CD4-positive, alpha-beta T cell (primary cell): ENCODE measurements at places on chromosomes 12 and 14.
A peak's percentile ranks its signal among the peaks of the same experiment; 100 is the strongest.

DNA sequence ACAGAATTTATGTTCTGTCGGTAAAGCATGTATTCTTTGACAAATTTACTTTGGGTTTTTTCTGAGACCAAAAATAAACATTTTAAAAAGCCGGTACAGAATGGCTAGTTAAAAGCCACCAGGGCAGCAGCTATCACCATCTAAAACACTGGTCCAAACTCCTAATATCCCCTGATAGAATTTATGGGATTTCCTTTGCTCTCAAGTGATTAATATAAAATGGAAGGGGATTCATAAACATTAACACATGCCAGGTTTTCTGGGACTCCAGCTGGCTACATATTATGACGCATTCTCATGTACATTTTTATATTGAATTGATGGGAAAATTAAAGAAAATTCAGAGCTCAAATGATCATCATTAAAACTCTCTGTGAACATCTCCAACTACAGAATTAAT, 640.8 kb downstream of the C12orf50 start:
- DNase-seq: no peak

DNA sequence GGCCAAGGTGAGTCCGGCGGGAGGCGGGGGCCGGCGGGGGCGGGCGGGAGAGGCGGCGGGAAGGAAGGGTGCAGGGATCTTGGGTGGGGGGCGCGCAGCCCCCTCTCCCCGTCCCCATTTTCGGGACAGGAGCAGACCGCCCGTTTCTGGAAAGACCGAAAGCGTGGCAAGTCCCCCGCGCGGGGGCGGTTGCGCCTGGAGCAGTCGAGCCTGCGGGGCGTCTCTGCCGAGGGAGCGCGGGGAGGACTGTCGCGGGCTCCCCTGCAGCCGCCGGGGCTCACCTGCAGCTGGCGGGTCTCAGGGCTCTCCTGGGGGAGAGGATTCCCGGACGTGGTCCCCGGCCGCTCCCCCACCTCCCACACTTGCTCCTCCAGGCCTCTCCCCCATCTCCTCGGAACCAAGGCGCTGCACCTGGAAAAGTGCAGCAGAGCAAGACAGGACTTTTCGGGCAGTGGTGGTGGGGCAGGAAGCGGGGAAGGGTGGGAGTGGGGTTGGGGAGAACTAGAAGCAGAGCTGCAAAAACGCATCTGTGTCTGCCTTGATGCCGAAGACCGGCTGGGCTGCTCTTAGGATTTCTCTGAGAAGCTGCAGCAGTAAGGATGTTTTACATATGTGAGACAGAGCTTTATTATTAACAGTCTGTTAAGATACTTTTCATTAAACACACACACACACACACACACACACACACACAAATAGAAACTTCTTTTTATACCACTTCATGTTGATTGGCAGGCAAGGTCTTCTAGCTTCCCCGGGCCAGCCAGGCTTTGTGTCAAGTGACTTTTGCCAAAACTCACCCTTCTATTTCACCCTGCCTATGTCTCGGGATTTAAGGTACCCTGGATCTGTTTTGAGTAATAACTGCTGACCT, 677 bp downstream of the C12orf75 start:
- DNase-seq: peak; percentile 37

- DNase-seq: no peak
These were observed 2.9 kb downstream of the SPX start for GRCh38 chr12:21528953-21529352.

- no peak for DNase-seq
These were observed 311.7 kb upstream of the CCDC196 start for GRCh38 chr14:66174453-66174891.

GRCh38 chr14:92624764-92625163, 111.2 kb downstream of the RIN3 start:
- DNase-seq: no peak

DNA sequence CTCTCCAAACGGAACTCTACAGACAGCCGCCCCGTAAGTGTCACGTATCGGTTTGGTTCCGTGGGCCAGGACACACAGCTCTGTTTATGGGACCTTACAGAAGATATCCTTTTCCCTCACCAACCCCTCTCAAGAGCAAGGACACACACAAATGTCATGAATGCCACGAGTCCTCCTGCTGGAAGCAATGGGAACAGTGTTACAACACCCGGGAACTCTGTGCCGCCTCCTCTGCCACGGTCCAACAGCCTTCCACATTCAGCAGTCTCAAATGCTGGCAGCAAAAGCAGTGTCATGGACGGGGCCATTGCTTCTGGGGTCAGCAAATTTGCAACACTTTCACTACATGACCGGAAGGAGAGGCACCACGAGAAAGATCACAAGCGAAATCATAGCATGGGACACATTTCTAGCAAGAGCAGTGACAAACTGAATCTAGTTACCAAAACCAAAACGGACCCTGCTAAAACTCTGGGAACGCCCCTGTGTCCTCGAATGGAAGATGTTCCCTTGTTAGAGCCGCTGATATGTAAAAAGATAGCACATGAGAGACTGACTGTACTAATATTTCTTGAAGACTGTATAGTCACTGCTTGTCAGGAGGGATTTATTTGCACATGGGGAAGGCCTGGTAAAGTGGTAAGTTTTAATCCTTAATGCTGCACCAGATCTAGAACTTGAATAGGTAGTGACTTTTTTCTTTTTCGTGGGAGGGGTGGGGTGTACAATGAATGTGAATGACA, 69.7 kb downstream of the WDR20 start:
- DNase-seq: no peak

DNA sequence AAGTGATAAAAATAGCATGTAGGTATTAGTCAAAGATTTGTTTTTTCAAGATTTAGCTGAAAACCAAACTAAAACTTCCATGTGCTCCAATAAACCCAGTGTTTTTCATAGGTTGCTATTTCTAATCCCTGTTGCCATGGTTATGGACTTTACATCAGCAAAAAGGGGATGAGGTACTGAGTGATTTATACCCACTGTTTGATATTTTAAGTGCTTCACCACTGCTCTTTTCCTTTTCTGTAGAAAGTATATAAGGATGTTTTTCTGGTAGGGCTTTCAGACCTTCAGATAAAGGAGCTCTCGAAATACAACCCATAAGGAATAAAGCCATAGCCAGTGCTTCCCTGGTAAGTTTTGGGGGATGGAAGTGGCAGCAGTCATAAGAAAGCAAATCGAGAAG, at the start of gene OTOGL:
TSS of gene OTOGL (plus strand) at position 279 of the 400 bp plus-strand sequence. CDS start 109,895 bp downstream, outside the sequence.
- DNase-seq: no peak

GRCh38 chr14:54881235-54881760, 21.3 kb downstream of the GCH1 start:
- no peak for DNase-seq

DNA sequence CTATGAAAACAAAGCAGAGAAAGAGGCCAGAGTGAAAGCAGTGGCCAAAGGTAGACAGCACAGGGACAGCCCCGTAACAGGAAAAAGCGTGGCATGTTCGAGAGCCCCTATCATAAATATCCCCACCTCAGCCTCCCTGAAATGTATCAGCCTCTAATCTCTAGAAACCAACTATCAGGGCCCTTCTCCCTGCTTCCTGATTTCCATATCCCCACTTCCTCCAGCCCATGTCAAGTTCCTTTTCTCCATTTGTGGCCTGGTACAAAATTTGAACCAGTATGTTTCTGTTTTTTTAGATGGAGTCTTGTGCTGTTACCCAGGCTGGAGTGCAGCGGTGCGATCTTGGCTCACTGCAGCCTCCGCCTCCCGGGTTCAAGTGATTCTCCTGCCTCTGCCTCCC, 16.9 kb downstream of the DEPDC4 start:
- DNase-seq: no peak

GRCh38 chr12:49728446-49728845, 12.9 kb upstream of the TMBIM6 start:
- no peak for DNase-seq

DNA sequence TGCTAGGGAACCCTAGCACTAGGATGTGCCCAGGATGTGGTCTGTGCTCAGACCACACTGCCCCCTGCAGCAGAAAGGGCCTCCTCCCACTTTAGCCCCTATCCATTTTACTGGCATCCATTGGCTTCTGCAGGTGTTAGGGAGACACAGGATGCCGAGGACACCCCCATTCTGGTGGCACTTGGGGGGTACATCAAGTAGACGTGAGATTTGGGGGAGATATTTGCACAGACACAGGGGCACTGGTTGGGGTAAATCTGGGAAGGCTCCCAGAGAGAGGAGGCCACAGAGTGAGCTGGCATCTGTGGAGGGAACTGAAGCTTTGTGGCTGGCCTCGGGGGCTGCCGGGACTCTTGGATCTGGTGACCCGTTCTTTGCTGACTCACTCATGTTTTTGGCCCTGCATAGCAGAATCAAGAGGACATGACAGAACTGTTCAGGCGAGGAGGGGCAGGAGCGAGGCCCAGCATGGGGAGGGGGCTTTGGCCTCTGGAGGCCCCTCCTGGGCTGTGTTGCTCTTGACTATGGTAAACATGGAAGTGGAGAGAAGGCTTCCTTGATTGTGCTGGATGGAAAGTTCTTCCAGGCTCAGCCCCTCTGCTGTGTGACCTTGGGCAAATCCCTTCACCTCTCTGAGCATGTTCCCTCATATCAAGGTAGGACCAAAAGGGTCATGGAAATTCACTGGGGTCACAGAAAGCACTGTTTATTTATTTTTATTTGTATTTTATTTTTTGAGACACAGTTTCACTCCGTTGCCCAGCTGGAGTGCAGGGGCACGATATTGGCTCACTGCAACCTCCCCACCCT, 1.8 kb downstream of the PLBD2 start:
- DNase-seq: no peak

GRCh38 chr14:105860615-105861580, 334.5 kb downstream of the TMEM121 start:
- DNase-seq: no peak

- no peak for DNase-seq
These were observed 37.7 kb upstream of the TXNRD1 start for GRCh38 chr12:104177663-104178501.

- DNase-seq: no peak
These were observed 9.4 kb upstream of the RPS6KL1 start for GRCh38 chr14:74932401-74932901.

GRCh38 chr14:22519877-22520685, 68.9 kb downstream of the DAD1 start:
- DNase-seq: no peak

DNA sequence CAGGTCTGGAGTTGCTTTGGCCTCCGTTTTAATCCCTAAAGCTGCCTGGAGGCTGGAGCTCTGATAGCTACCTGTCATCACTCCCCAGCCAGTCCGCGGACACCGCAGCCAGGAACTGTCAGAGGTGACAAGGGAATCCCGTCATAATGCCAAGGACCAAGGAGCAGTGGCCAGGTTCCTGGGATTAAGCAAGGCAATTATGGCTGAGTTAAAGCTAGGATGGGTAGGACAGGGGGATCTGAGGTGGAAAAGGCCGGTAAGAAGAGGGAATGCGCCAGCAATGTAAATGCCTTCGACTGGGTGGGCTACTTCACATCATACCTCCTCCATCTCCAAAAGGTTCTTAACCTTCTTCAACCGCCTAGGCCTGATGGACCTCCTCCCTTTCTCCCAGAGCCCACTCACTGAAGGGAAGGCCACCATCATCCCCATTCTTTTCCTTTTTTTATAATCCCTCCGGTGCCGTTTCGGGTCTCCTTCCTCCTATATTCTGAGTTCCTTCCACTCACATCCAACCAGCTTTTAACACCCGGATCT, 1.9 kb downstream of the PPP1R3E start:
- DNase-seq: no peak

DNA sequence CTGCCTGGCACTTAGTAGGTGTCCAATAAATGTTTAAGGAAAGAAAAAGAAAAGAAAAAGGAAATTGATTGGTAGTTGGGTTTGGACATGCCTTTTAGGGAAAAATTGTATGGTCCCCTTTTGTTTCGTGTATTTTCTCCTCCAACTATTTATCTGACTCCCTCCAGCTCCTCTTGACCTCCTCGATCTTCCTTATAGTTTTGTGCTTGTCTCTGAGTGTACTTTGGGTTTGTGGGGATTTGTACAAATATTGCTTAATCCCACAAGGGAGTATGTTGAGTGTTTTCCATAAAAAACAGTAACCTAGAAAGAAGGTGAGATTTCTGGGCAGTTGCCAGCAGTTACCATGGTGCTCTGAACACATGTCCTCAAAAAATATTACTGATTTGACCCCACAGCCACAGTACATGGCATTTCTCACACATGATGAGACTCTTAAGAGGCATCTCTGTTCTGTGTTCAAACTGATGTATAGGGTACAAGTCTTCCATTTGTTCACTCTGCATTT, 15.7 kb downstream of the PLEKHG7 start:
- no peak for DNase-seq

- no peak for DNase-seq
These were observed 84.0 kb downstream of the PTPN21 start for GRCh38 chr14:88470542-88471440.

GRCh38 chr12:113214895-113215400, 6.3 kb upstream of the TPCN1 start:
- DNase-seq: peak; percentile 68

- no peak for DNase-seq
These were observed 9.6 kb downstream of the C12orf76 start for GRCh38 chr12:110038741-110039084.

GRCh38 chr14:39615352-39615751, 183.1 kb upstream of the FBXO33 start:
- no peak for DNase-seq

- DNase-seq: no peak
These were observed 411.4 kb upstream of the LMO3 start for GRCh38 chr12:17017402-17017801.

- DNase-seq: no peak
These were observed 18.2 kb downstream of the PDE6H start for GRCh38 chr12:14991069-14991468.

- no peak for DNase-seq
These were observed 16.0 kb upstream of the RNASE10 start for GRCh38 chr14:20489093-20489994.

DNA sequence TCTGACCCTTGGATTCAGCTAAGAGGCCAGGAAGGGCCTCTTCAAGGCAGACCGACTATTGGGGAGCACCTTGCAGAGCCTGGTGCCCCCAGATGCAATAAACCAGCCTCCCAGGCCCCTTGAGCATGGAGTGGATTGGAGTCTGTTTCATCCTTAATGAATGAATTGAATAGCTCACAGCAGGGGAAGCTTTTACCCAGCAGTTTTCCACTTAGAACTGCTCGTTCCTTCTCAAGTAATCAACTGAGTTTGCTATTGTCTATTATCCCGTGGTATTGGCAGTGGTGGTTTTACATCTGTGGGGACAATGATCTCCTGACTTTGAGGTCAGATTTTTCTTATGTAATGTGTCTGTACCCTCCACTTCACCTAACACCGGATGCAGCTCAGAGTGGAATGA, 197.6 kb downstream of the AACS start:
- no peak for DNase-seq

DNA sequence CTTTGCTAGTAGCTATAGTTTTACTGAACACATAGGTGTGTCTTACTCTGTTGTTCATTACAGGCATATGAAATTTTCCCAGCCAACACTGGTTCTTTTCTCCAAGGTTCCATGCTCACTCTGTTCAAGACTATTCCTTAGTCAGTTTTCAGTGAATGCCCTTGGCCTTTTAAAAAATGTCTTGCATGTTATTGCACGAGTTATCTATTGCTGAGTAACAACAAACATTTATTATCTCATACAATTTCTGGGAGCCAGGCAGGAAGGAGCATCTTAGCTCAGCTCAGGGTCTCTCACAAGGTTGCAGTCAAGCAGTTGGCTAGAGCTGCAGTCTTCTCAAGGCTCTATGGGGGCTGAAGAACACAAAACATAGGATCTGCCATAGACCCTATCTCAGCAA, 223.5 kb downstream of the BTG1 start:
- no peak for DNase-seq
